ENCODE measurements at places on chromosomes 1 and 21.

- no peak for DNase-seq
Observed at GRCh38 chr1:204558467-204558866, 42.3 kb downstream of the MDM4 start.

GRCh38 chr1:220680085-220680687, 10.0 kb upstream of the C1orf115 start:
- peak; percentile 53 for DNase-seq

DNA sequence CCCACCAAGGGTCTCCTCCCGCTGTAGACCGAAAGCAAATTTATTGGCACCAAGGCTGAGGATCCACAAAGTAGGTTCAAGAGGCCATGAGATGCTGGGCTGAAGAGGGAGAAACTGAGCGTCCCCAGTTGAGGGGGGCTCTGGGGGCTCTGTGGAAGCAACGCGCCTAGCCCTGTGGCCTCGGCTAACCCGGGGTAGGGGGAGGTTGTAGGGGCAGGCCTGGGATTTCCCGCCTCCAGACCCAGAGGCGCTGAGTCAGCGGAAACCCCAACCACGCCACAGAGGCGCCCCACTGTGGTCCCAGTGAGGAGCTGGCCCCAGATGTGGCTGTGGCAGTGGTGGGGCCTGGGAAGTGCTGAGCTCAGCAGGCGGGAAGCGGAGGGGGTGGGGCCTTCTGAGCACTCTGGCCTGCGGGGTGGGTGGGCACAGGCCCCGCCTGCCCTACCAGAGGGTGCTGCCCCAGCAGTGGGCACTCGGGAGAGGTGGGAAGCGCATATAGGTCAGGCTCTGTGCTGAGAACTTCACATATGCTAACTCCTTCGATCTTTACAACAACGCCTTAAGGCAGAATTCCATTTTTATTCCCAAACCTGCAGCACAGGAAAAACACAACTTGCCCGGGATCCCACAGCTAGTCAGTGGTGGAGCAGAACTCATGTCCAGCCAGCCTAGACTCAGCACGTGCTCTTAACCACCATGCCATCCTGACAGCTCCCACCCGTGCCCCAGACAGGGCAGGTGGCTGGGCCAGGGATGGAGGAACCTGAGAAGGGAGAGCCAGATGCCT, 1.5 kb upstream of the COL16A1 start:
- DNase-seq = peak; percentile 48

DNA sequence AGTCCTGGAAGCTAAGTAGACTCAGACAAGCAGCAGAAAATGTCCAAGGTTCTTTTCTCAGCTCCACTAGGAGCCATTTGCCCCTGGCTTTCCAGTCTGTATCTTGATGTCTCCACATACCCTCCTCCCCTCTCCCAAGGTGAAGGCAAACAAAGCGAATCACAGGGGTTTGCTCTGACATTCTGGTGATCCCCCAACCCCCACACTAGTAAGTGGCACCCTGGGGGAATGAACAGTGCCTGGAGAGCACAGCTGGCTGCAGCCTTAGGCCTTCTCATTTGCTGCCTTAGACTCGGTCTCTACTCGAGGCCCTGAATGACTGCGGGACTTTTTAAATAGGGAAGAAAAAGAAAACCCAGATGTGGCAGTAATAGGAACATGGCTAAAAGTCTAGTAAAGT, 15.3 kb downstream of the ERI3 start:
- no peak for DNase-seq

Measured in NCI-H460 (cell line).